ENCODE measurements at places on chromosomes 16 and 17. TPM values are rescaled to one million over a fixed set of nuclear protein-coding genes. Genes with fewer than 3 reads are reported as not detected.

Gene CDRT15
- total RNA-seq: not detected

Gene IGF2BP1
- not detected for total RNA-seq

Gene KRT24
- 1.8 TPM for total RNA-seq

Gene ATP2C2
- 141 TPM for total RNA-seq

Gene KCNG4
- not detected for total RNA-seq

Gene SSTR5
- not detected for total RNA-seq

Gene BORCS6
- total RNA-seq: 16.4 TPM

Gene SLC5A10
- not detected for total RNA-seq

Gene TK1
- total RNA-seq: 11.9 TPM

Gene LRRC46
- not detected for total RNA-seq
